ENCODE measurements at places on chromosomes 2 and 18.

DNA sequence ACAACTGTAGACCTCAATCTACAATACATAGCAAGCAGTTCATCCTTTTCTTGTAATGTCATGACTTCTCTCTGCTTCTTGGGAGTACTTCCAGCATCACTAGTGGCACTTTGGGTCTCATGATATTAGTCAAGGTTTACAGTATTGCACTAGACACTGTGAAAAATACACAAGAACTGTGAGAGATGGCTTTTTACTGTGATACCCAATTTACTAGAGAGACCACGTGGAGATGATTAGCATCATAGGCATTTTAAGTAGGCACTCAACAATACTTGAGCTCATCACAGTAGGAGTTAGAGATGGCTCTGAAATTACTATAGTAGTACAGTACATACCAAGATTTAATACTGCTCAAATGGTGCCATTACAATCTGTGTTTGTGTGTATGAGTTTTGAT lies 112.8 kb upstream of the EML6 start:
- DNase-seq = no peak

DNA sequence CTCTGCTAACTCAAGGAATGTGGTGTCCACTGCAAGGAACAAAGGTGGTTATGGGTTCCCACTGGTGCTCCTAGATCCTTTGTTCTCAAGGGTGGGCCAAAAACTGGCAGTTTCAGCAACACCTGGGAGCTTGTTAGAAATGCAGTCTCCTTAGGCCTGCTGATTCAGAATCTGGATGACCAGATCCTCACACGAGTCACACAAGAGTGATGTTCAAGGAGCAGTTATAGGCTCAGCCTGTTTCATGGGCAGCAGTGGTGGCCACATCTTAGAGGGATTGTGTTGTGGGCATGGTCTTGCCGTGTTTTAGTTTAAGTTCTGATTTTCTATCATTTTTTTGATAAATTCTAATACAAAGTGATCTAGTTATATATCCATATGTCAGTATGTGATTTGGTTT lies 28.7 kb upstream of the MGAT5 start:
- DNase-seq = no peak

DNA sequence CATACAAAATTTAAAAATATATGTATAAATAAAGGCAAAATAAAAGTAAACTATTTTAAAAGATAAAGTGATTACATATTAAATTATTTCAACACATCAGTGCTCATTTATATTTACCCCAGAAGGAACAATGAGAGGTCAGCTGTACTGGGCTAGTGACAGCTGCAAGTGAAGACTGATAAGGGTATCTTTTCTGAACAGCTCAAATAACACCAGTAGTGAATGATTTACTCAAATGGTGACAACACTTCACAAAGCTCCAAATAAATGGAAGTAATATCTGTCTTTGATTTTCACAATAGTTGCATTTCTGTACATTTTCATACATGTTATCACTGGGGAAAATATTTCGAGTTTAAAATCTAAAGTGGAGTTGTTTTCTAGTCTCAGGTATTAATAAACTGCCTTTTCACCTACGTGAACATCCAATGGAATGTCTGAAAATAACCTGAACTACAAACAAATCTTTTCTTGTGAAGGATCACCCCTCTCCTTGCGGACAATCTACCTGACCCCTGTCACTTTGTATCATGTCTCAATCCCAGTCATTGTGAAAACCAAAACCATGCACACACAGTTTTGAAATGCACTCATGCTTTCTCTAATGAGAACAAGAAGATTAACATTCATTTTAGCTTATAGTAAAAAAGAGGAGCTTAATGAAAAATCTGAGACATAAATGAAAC lies 1928.8 kb upstream of the CELF4 start:
- DNase-seq = no peak

DNA sequence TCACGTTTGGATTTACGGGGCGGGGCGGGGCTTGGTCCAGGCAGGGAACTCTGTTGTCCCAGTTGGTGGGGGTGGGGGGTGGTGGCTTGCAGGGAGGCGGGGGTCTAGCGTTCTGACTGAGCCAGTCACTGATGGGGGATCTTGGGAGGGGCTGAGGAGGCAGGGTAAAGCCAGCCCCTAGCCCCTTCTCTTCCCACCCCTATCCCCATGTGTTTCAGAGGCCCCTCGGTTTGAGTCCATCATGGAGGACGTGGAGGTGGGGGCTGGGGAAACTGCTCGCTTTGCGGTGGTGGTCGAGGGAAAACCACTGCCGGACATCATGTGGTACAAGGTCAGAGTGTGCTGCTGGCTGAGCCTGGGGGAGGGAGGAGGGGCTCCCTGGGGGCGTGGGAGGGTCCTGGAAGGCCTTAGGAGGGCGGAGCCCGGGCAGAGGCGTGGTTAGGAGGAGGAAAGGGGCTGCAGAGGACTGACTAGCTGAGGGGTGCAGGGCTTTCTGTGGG lies 22.0 kb upstream of the GMPPA start:
- no peak for DNase-seq

- DNase-seq = no peak
Measured at GRCh38 chr18:25935356-25935755, 155.1 kb downstream of the SS18 start.

All from activated CD4-positive, CD25-positive, alpha-beta regulatory T cell treated with anti-CD3 and anti-CD28 coated beads, Interleukin-2, amount 50 U/mL, for 16 hours (primary cell).